ENCODE measurements at places on chromosomes 3 and 15. TPM values are rescaled to one million over a fixed set of nuclear protein-coding genes. Genes with fewer than 3 reads are reported as not detected.

Gene ADGRG7
- not detected for total RNA-seq

Gene ALG1L2
- 0.41 TPM for total RNA-seq

Gene CGNL1
- 10.2 TPM for total RNA-seq

Gene MED12L
- 5.0 TPM for total RNA-seq

DNA sequence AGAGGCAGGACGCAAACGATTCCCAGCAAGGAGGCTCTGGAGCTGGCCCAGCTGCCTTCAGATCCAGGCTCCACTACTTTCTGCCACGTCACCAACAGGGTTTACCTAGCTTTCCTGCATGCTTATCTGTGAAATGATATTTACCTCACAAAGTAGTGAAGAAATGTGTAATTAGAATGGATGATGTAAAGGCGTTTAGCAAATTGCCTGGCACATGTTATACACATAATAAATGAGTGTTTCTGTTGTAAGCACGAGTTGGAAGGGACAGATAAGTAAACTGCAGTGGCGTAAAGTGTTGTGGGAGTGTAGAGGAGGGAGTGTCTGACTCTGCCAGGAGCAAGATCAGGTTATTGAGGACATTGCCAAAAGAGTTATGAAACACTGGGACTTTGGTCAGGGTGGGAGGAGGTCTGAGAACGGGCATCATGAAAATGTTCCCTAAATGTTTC is 3.5 kb upstream of the CHAC1 start:
- DNase-seq, result no peak

DNA sequence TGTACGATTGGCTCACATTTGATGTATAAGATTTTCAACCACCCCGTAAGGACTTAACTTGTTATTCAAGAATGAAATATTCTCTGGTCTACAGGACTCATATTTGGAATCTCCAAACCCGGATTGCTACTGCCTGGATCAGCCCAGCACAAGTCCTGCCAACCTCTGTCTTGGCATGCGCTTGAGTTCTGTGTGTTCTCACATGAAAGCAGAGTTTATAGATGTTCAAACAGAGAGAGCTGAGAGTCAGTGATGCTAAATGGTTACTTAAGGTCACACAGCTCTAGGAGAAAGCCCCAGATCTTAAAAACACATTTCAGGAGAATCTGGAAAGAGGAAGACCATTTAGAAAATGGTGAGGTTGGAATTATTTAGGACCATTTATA is 268.0 kb upstream of the TBL1XR1 start:
- DNase-seq, result no peak

DNA sequence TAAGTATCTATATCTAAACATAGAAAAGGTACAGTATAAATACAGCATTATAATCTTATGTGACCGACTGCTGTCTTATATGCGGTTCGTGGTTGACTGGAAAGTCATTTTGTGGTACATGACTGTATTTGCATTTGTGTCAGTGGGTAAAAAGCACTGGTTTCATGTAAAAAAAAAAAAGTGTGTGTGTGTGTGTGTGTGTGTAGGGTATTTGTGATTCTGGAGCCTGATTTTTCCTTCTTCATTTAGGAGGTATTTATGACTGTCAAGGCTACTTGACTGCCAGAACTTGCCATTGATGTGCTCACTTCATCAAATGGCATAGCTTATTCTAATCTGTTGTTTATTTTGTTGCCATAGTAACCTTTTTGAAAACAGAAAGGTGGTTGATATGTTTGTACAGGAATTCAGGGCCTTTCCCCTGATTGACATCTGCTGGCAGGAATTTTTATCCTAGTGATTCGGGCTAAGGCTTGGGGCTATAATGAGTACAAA is 63.2 kb downstream of the AKAP13 start:
- peak; percentile 61 for DNase-seq

- DNase-seq, result peak; percentile 32
These were observed 79.0 kb downstream of the NEDD4 start for GRCh38 chr15:55914446-55914845.

GRCh38 chr3:143120716-143121240 is 1.2 kb downstream of the CHST2 start:
- DNase-seq, result no peak

DNA sequence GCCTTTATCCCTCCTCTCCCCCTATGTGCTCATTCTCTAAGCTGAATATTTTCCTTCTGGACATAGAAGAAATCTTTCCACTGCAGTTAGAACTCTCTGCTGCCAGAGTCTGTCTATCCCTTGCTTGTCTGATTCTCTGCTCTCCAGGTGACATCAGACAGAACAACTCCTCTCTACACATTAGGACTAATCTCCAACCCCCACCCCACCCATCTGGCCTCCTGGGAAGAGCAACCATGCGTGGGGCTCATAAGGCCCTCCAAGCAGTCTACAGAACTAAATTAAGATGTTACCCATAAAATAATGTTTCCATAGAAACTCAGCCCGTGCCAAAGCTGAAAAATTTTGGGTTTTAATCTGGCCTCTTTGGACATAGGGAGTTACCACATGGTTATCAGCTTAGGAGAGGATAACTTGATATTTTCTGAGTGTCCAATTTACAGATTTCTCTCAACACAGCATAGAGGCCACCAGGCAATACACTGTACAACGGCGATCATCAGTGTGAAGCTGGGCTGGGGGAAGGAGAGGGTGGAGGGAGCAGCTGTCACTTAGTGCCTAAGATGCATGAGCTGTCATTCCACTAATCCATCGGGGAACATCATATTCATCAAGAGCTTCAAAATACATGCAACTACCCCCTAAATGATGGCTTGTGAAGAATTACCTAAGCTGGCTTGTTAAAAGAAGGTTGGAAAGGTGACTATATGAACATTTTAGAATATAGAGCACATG is 199.4 kb downstream of the CLSTN2 start:
- no peak for DNase-seq

- peak; percentile 71 for DNase-seq
These were observed 3.6 kb downstream of the BCL6 start for GRCh38 chr3:187741403-187742350.

- no peak for DNase-seq
These were observed 185.7 kb downstream of the LPP start for GRCh38 chr3:188339410-188340295.
